ENCODE measurements at places on chromosomes 12 and 14. TPM values are rescaled to one million over a fixed set of nuclear protein-coding genes. Genes with fewer than 3 reads are reported as not detected.
A peak's percentile ranks its signal among the peaks of the same experiment; 100 is the strongest.

- no peaks in the 10 kb centered on the region for H3K36me3 ChIP-seq
- H3K27ac ChIP-seq: no peak overlapping the region
- no peak overlapping the region for H3K4me3 ChIP-seq
- H3K27me3 ChIP-seq: no peaks in the 10 kb centered on the region
Observed at GRCh38 chr14:80933282-80933681, 8.3 kb downstream of the CEP128 start.

DNA sequence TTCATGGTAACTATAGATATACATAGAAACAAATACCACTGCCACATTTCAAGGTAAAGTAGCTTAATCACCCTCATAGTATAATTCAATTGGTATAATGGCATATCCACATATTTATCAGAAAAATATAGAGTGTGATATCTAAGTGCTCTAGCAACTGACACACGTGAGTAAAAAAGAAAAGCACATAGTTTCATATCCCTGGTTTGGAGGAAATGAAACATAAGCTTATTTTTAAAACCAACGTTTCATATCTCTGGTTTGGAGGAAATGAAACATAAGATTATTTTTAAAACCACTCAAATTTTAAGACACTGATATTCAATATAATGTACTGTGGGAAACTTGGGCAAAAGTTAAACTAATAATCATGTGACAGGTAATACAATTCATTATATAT, 2.1 kb downstream of the OR6C70 start:
- no peaks in the 10 kb centered on the region for H3K36me3 ChIP-seq
- no peak for DNase-seq
- no peak overlapping the region for H3K27ac ChIP-seq
- H3K4me3 ChIP-seq: no peak overlapping the region

DNA sequence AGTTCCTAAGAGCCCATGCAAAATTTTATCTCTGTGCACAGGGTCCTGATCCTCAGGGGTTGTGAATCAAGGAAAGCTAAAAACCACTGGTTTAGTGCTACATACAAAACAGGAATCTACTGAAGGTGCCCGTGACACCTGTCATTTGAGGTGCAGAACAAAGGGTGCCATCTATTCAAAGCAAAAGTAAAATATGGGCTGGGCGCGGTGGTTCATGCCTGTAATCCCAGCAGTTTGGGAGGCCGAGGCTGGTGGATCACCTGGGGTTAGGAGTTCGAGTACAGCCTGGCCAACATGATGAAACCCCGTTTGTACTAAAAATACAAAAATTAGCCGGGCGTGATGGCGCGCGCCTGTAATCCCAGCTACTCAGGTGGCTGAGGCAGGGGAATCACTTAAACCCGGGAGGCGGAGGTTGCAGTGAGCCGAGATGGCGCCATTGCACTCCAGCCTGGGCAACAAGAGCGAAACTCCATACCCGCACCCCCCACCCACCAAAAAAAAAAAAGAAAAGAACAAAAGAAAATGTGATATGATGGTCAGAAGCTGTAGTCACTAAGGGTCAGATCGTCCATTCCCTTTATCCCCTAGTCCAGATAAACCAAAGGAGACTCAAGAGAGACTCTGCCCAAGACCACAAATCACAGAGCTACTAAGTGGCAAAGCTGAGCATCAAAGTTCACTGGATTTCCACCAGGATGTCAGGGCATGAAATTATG, 3.4 kb downstream of the PPTC7 start:
- no peak for DNase-seq
- peaks cover 83% of the 10 kb centered on the region for H3K4me1 ChIP-seq
- H3K36me3 ChIP-seq: no peaks in the 10 kb centered on the region
- no peak overlapping the region for H3K4me3 ChIP-seq

- peak overlapping the region; percentile 56 for H3K4me3 ChIP-seq
- peaks cover 15% of the 10 kb centered on the region for H3K4me1 ChIP-seq
- peak overlapping the region; percentile 71 for H3K27ac ChIP-seq
- H3K36me3 ChIP-seq: peaks cover 11% of the 10 kb centered on the region
- H3K27me3 ChIP-seq: no peaks in the 10 kb centered on the region
Observed at GRCh38 chr12:117189725-117190209, 503 bp downstream of the FBXO21 start.

DNA sequence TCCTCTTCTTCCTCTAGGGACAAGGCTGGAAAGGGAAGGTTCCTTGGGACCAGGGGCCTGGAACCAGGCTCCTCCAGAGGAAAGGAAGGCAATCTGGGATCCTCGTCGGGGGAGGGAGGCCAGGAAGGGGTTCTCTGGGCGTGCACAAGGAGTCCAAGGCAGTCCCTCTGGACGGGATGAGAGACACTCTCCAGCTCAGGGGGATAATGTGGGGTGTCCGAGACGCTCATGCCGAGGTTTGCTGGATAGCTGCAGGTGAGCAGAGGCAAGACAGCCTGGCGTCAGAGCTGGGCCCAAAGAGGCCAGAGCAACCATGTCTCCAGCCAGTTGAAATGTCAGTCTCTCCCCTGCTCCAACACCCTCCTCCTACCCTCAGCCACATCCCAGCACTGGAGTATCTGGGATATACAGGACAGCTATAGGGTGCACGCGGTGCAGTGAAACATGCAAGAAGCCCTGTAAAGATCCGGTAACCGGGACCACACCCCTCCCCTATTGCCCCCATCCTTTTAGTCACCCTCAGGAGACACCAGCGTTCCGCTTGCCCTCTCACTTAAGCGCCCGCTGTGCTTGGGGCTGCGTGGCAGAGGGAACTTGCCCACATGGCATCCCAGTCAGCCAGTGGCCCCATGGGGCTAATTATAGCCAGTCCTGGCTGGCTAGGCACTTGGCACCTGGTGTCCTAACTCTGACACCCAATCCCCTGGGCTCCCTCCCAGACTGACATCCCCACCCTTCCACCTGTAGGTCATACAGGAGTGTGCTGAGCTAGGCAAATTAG, at the start of gene KLHL33:
Gene KLHL33 (minus strand): TSS at position 585 of the 781 bp plus-strand sequence. CDS start 355 bp downstream, at position 230.
- H3K4me1 ChIP-seq: no peaks in the 10 kb centered on the region
- H3K4me3 ChIP-seq: no peak within 1 kb of the TSS
- peak within 1 kb of the TSS; percentile 26 for H3K27ac ChIP-seq
- no peaks in the 10 kb centered on the region for H3K27me3 ChIP-seq

- H3K36me3 ChIP-seq: no peaks in the 10 kb centered on the region
- H3K27me3 ChIP-seq: no peaks in the 10 kb centered on the region
- peak; percentile 37 for DNase-seq
- no peaks in the 10 kb centered on the region for H3K4me1 ChIP-seq
- H3K27ac ChIP-seq: no peak overlapping the region
- H3K4me3 ChIP-seq: no peak overlapping the region
Observed at GRCh38 chr12:74365178-74365964, 172.3 kb upstream of the ATXN7L3B start.

DNA sequence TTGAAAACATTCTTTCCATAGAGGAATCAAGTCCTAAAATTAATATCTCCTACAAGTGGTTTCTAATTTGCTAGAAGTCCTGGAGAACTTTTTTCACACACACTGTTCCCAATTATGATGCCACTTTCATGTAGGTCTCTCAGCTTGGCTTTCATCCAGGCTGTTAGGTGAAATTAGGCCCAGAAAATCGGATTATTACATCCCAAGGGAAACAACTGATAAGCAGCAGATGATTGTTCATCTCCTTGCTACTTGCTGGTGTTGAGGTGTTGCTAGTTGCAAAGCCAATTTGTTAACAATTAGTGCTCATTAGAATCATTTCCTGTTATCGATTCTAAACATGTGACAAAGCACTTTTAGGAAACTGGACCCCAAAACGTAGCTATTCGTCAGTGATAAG, 248.0 kb downstream of the PDZRN4 start:
- H3K4me1 ChIP-seq: no peaks in the 10 kb centered on the region
- no peak overlapping the region for H3K4me3 ChIP-seq
- H3K27me3 ChIP-seq: no peaks in the 10 kb centered on the region
- H3K36me3 ChIP-seq: no peaks in the 10 kb centered on the region
- no peak for DNase-seq
- no peak overlapping the region for H3K27ac ChIP-seq

GRCh38 chr12:115811929-115812328, 465.6 kb downstream of the MED13L start:
- H3K4me3 ChIP-seq: no peak overlapping the region
- no peak overlapping the region for H3K27ac ChIP-seq
- no peak for DNase-seq
- no peaks in the 10 kb centered on the region for H3K4me1 ChIP-seq
- no peaks in the 10 kb centered on the region for H3K27me3 ChIP-seq
- H3K36me3 ChIP-seq: no peaks in the 10 kb centered on the region

DNA sequence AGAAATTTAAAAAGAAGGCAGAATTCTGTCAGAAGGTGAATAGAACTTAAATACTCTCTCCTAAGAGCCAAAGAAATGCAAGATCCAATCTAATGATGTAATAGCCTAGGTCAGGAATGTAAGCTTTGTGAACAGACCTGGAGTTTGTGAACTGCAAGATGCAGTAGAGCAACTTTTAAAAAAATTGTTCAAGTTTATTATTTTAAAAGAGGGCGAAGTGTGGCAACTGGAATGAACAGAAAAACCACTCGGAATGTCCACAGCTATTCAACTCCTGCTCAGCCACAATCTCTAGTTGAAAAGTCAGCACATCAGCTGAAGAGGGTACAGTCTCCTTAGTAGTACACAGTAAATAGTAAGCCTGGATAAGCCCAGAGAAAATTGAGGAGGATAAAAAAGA, 228.8 kb downstream of the PPFIA2 start:
- DNase-seq: no peak
- H3K27me3 ChIP-seq: no peaks in the 10 kb centered on the region
- H3K27ac ChIP-seq: no peak overlapping the region
- no peaks in the 10 kb centered on the region for H3K4me1 ChIP-seq
- no peaks in the 10 kb centered on the region for H3K36me3 ChIP-seq
- H3K4me3 ChIP-seq: no peak overlapping the region

- DNase-seq: no peak
- no peaks in the 10 kb centered on the region for H3K4me1 ChIP-seq
- no peak overlapping the region for H3K4me3 ChIP-seq
- H3K27ac ChIP-seq: no peak overlapping the region
- H3K36me3 ChIP-seq: no peaks in the 10 kb centered on the region
Observed at GRCh38 chr12:108905725-108906124, 25.8 kb downstream of the DAO start.

DNA sequence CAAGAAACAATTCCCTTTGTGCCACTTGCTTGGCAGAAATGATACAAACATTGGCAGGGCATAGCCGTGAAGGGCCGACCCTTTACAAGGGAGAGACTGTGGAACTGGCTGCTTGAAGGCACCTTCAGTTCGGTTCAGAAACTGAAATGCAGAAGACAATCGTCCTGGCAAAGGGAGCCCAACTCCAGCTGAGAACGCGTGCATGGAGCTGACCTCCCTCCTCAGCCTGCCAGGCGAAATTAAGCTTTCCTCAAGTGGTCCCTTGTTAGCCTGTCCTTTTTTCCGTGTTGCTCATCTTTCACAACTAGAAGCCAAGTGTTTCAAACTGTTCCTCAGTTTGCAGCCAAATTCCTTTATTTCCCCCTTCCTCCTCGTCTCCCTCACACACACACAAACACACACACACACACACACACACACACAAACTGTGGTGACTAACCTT, 8.1 kb downstream of the LGR5 start:
- no peak overlapping the region for H3K27ac ChIP-seq
- no peaks in the 10 kb centered on the region for H3K36me3 ChIP-seq
- H3K4me3 ChIP-seq: no peak overlapping the region
- no peak for DNase-seq
- no peaks in the 10 kb centered on the region for H3K4me1 ChIP-seq

DNA sequence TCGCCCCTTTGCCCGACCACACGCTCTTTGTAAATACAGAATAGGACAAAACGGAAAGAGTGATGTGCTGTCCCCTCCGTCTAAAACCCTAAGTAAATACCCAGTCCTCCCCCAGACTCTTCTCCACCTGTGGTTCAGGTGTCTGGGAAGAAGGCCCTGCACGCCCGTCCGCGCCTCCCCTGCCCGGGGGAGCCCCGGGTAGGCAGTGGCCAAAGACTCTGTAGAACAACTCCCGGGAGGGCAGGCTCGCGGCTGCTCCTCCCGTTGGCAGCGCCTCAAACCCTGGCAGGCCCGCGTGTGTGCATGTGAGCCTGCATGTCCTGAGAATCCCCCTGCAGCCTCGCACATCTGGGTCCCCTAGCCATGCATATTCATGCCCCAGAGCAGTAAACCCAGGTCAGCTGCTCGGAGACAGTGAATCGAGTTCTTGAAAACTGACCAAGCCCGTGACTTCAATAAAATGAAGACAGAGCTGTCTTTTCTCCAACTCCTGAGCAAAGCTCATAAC, 165.8 kb downstream of the MON2 start:
- peak; percentile 48 for DNase-seq
- H3K27ac ChIP-seq: no peak overlapping the region
- H3K4me1 ChIP-seq: peaks cover 7% of the 10 kb centered on the region
- no peaks in the 10 kb centered on the region for H3K36me3 ChIP-seq
- no peaks in the 10 kb centered on the region for H3K27me3 ChIP-seq
- peak overlapping the region; percentile 61 for H3K4me3 ChIP-seq

- no peak for DNase-seq
- H3K27ac ChIP-seq: no peak overlapping the region
- H3K4me3 ChIP-seq: no peak overlapping the region
- peaks cover 24% of the 10 kb centered on the region for H3K36me3 ChIP-seq
- H3K4me1 ChIP-seq: no peaks in the 10 kb centered on the region
Observed at GRCh38 chr12:106315523-106315922, 13.0 kb downstream of the TCP11L2 start.

DNA sequence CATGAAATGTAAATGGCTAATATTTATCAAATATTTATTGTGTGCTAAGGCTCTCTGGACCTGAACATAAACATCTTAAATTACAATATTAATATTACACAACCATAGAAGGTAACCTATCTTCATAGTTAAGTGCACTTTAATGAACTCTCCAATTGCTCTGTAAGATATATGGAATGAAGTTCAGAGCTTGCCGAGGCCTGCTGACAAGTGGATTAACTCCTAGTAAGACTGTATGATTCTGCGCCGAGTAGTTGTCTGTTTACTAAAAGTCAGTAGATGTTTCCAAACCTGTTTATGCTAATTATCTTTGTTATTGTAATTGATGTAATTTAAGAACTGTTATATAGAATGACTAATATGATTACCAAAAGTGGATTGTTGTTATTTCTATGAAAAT, 77.2 kb downstream of the PTPRR start:
- no peaks in the 10 kb centered on the region for H3K36me3 ChIP-seq
- no peak overlapping the region for H3K27ac ChIP-seq
- H3K4me1 ChIP-seq: no peaks in the 10 kb centered on the region

DNA sequence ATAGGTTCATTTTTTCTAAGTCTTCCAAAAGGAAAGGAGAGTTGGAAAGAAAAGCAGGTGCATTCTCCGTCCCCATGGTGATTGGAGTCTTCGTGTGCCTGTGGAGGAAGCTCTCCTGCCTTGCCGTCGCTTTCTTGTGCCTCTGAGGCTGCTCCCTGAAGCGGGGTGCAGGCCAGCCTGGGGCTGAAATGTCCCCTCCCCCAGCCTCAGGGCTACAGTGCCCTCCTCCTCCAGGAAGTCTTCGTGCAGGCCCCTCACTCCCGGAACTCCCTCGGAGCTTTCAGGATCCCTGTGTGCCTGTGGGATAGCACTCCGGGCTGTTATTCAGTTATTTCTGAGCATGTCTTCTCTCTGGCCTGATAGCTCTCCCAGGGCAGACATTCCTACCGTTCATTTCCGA, 569.2 kb downstream of the VRK1 start:
- no peaks in the 10 kb centered on the region for H3K4me1 ChIP-seq
- H3K27me3 ChIP-seq: no peaks in the 10 kb centered on the region
- no peak for DNase-seq

KIF26A gene
- 14.5 TPM for total RNA-seq

SDS gene
- 3.1 TPM for total RNA-seq

CLEC9A gene
- total RNA-seq: not detected

KRT3 gene
- total RNA-seq: not detected

GSKIP gene
- 31.1 TPM for total RNA-seq

KLRD1 gene
- 0.49 TPM for total RNA-seq
